ENCODE measurements at places on chromosomes 13 and 19.
A peak's percentile ranks its signal among the peaks of the same experiment; 100 is the strongest.

DNA sequence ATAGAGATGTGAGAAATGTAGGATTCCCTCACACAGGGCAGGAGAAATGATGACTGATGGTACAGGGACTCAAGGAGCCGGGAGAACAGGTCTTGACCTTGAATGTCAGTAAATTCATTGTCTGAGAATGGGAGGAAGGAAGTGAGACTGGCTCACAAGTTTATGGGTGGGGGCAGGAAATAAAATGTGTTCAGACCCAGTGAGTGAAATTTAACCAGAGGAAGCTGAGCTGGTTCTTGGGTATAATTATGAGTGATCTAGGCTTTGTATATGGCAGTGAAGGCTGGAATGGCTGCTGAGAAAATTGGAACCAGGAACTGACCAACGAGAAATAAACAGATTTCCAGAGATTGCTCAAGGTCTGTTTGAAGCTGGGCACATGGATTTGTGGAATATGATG, 6.3 kb upstream of the IGSF23 start:
- no peak for DNase-seq

- no peak for DNase-seq
Observed at GRCh38 chr19:15643387-15643786, 2.7 kb downstream of the CYP4F3 start.

DNA sequence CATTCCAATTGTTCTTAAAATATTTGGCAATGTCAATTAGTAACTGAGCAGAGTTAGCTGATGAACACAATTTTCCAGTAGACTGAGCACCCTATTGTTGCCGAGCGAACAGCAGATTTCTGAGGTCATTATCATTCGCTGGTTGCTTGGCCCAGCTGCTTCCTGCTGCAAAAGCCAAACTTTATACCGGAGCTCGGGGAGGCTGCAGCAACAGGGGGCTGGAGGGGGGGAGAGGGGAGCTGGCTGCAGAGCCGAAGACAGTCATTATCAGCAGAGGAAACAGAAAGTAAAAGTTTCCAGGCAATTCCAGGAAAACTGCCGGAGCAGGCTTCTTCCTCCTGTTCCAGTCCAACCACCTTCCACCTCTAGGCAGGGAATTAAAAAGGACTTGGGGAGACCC, 77.9 kb downstream of the ZNF536 start:
- peak; percentile 92 for DNase-seq

DNA sequence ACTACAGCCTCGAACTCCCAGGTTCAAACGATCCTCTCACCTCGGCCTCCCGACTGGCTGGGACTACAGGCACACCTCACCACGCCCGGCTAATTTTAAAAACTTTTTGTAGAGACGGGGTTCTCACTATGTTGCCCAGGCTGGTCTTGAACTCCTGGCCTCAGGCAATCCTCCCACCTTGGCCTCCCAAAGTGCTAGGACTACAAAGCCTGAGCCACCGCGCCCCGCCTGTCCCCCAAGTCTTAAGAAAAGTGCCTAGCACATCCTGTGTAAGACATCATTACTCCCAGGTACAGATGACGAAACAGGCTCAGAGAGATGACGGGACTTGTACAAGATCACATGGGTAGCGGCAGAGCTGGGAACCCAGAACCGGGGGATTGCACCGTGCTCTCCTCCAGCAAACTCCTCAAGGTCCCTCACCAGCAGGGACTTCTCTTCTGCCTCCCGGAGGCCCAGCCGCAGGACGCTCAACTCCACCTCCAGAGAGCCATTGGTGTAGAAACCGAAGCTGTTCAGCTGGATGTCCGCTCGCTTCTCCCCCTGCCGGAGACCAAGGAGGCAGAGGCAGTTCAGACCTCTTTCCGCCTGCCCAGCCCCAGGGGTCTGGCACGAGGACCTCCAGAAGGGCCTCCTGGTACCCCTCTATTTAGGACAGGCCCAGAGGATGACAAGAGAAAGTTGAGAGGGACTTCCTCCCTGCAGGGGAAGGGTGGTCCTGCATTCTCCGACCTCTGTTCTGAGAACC, 1.0 kb downstream of the GPR108 start:
- DNase-seq, result peak; percentile 87

DNA sequence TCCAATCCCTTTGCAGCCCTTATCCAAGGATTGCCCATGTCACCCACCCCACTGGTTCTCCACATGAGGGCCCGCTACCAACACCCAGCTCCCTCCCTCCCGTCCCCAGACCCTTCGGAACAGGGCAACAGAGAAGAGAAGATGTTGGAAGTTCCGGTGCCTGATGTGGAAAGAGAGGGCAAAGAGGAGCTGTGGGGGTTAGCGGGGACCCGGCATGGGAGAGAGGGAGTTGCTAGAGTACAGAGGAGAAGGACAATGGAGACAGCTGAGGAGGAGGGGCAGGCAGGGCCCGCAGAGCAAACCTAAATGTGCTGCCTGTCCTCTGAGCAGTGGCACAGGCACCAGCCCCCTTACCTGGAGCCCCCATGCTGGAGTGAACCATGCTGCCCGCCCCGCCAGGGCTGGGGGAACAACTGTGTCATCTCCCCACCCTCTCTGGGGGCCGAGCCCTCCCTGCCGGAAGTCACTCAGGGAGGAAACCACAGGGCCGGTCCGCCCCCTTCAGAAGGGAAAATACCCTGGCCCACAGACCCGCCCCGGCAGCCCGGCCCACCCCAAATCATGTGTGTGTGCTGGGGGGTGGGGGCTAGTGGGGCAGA, at the start of gene POU2F2:
Gene POU2F2, minus strand, starts transcription at position 417 of the 599 bp plus-strand sequence. Its CDS starts 35 bp downstream, at position 382.
- DNase-seq, result peak; percentile 51

- no peak for DNase-seq
Observed at GRCh38 chr19:5367530-5368133, 27.0 kb upstream of the PTPRS start.

GRCh38 chr13:25153736-25154135, 18.4 kb downstream of the AMER2 start:
- no peak for DNase-seq

- no peak for DNase-seq
Observed at GRCh38 chr13:111129465-111130115, 14.5 kb downstream of the ARHGEF7 start.

DNA sequence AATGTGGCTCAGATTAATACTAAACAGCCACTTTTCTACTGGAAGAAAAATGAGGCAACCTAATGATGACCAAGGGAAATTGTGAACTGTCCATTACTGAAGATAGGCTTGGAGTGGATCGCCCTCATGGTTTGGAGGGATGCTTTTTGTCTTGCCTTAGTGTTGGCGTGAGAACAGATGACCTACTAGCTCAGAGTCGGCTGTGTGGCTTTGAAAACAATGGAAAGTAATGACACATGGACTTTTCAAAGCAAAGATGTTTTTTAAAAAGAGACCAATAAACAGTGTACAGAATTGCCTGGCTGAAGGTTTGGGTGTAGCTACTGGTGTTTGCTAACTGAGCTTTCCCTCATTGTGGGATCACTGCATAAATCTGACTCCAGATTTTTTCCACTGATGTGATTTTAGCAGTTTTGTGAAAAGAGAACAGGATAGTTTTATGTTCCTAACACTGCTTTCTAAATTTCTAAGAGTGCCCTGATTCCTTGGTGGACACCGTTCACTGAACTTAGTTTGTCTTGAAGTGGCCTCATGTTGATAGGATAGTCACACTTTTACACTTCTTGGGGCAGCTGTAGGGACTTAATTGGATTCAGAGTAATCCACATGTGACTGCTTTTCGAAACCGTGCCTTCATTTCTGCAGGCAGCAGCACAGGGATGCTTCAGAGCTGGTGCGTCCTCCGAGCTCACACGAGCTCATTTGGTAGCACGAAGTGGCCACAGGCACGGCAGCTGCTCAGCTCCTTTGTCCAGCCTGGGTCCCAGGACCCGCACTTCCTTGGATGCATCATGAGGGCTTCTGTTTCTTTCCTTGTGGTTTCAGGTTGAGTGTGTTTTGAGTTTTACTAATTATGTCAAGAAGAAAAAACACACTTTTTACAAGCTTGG, 4.3 kb downstream of the CEBPG start:
- DNase-seq, result no peak

- DNase-seq, result no peak
Observed at GRCh38 chr13:39023316-39023715, 14.6 kb downstream of the PROSER1 start.

DNA sequence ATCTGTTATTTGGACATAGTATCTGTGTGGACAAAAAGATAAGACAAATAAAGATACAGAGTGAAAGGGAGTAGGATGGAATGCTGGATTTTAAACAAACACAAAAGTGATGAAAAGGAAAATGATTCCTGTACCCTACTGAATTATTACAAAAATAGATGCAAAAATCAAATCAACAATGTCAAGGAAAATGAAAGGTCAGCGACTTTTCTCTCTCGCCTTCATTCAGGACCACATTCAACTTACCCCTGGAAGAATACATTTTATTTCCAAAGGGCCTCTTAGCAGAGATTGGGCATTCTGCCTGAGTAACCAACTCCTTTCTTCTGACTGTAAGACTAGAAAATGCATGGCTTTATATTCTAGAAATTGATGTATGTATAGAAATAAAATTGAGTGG, 28.8 kb upstream of the FAM124A start:
- DNase-seq, result no peak

- DNase-seq, result peak; percentile 27
Observed at GRCh38 chr19:54029930-54030490, 33.7 kb downstream of the VSTM1 start.

GRCh38 chr19:8512115-8512967, 1.6 kb downstream of the ZNF414 start:
- no peak for DNase-seq

DNA sequence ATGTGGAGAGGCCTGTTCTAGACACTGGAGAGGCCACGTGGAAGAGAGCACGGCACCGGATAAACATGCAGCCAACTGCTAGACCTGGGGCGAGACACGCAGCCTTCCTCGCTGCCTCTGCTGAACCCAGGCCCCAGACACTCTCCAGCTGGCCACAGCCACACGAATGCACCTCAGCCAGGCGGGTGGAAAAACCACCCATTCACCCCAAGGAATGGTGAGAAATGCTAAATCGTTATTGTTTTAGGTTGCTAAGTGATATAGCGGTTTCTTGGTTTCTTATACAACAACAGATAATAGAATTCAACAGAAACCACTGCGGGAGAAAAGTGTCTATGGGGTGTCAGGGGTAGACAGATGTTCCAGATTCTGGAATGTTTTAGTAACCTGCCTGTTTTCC, 52.5 kb downstream of the STK24 start:
- no peak for DNase-seq

DNA sequence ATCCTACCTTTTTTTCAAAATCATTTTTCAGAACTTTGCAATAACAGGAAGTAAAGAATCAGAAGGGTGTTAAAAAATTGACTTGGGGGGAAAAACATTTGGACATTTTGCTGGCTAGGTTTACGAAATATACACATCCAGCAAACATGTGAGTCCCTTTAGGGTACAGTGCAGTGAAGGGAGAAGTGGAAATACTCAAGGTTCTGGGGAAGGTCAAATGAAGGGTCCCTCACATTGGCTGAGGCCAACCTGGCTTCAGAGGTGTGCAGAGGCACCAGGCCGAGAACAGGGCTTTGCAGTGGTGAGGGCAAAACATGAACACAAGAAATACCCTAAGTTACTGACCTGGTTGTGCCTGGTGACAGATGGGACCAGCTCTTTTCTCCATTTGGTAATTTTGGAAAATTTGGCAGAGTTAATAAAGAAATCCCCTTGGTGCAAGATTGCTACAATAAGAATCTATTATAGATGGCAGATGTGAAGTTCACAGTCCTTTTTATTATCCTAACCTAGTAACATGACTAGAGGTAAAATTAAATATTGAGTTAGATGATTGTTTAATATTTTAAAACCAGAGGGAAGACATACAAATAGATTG, 1.5 kb upstream of the UPF3A start:
- no peak for DNase-seq

DNA sequence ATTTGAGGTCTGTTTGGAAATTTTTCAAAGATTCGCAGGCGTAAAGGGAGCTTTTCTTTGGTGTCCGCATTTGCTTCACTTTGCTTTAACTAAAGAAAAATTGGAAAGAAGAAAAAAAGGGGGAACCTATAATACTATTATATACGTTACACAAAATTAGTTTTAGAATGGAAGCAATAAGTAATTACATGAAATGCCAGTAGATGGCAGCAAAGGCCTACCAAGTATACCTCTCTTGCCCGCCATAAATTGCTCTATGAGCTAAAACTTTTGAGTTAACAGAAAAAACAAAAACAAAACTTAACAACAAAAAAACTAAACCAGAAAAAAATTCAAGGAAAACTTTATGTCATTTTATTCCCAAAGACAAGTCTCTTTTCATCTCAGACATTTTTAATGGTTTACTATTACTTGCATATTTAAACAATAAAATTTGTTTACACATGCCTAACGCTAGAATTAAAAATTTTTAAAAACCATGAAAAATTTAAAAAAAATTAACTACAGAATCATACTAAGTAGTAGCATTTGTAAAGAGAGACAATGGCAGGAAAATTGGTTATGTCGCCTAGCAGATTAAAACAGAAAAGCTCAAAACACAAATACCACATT, 271.4 kb downstream of the NALCN start:
- DNase-seq, result peak; percentile 33

- peak; percentile 75 for DNase-seq
Observed at GRCh38 chr19:51327066-51328001, 14.6 kb downstream of the VSIG10L start.

GRCh38 chr13:35833031-35833430, 298.2 kb downstream of the DCLK1 start:
- no peak for DNase-seq

GRCh38 chr19:2633693-2634075, 68.8 kb downstream of the GNG7 start:
- DNase-seq, result no peak

Data from femur (tissue), 1 donor.